ENCODE measurements at places on chromosomes 6 and 20.

DNA sequence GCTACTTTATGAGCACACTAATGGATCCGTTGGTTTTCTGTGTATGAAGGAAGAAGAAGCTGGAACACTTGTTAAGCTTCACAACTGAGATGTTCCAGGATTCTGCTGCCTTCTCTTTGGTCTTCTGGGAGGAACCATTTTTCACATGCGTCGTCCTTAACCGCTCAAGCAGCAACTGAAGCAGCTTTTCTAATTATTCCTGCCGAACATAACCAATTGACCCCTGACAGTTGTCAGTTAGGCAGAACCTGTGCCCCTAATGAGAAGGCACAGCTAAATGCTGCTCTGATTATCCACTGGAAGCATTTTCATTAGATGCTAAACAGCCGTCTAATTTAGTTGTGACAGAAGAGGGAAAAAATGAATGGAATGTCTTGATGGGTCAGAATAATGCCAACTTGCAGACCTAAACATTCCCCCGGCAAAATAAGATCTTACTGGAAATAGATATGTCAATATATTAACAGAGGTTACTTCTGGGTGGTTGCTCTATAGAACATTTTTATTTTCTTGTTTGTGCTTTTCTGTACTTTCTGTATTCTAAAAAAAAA lies 85.0 kb upstream of the SMLR1 start:
- DNase-seq: no peak

DNA sequence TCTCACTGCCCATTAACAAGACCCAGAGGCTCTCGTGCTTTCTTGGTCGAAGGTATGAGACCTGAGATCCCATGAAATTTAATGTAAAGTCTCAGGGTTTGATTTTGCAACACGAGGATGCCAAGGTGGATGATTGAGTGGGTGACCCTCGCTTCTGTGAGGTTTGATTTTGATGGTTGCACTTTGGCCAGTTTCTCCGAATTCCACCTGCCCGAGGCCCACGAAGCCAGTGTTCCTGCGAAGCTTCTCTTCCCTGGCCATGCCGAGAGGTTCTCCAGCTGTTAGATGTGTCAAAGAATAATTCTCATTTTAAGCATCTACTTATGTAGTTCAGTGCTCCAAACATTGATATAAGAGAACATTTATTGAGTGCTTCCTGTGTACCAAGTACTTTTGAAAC lies at the start of gene KIF25:
TSS of gene KIF25 (plus strand) at position 30 of the 400 bp plus-strand sequence. CDS start 31,915 bp downstream, outside the sequence.
- no peak for DNase-seq

- peak; percentile 64 for DNase-seq
Observed at GRCh38 chr20:25247000-25247517, 826 bp upstream of the PYGB start.

DNA sequence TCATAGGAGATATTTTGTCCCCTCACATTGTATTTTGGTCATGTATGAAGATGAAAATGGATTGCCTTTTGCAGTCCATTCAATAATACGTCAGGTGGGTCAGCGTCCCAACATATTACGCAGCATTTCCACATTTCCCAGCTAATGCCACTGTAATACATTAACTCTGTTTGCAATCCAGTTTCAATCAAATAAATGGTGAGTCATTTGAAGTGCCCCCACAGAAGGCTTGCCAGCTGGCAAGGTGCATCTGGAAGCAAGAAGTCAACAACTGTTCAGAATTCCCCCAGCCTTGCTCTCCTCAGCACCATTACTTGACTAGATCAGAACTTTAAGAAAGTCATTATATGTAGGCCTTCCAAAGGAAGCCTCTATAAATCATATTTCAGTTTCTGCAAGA lies 50.4 kb downstream of the PHACTR1 start:
- DNase-seq: no peak

GRCh38 chr6:390914-391558 lies 516 bp upstream of the IRF4 start:
- DNase-seq: no peak

DNA sequence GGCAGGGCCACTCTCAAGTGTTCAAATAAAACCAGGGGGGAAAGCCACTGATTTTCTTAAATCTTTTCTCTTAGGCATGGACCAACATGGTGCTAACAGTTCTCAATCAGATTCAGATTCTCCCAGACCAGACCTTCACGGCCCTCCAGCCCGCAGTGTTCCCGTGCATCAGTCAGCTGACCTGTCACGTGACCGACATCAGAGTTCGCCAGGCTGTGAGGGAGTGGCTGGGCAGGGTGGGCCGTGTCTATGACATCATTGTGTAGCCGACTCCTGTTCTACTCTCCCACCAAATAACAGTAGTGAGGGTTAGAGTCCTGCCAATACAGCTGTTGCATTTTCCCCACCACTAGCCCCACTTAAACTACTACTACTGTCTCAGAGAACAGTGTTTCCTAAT lies 41.5 kb upstream of the SMIM28 start:
- no peak for DNase-seq

DNA sequence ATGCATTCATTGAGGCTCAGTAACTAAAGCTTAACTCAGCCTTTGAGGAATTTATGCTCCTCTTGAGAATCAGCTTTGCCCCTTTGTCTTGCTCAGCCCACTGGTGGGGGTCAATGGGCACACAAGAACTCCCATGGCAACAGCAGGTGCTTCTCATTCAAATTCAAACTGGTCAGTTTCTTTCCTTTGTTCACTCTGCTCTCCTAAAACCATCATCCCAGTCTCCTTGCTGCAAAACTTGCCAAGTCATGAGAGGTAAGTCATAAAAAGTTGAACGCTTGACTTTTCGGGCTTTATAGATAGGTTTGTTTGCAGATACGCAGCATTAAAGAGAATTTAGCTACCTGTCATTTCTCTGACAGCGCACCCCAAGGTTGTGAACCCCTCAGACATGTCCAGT lies 146.8 kb downstream of the TFAP2A start:
- DNase-seq: no peak

DNA sequence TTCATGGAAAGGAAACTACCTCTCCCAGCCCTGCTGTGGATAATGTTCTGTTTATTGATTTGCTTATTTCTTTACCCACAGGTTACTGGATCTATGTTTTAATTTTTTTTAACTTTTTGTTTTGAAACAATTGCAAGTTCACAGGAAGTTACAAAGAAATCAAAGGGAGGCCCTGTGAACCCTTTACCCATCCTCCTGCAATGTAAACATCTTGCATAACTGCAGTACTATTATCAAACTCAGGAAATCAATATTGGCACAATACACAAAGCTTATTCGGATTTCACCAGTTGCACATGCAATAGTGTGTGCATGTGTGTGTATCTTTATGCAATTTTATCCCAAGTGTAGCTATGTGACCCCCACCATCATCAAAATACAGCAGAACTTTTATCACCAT lies 398.0 kb downstream of the BTBD3 start:
- DNase-seq: no peak

GRCh38 chr20:12998046-12998445 lies 10.7 kb upstream of the SPTLC3 start:
- no peak for DNase-seq

DNA sequence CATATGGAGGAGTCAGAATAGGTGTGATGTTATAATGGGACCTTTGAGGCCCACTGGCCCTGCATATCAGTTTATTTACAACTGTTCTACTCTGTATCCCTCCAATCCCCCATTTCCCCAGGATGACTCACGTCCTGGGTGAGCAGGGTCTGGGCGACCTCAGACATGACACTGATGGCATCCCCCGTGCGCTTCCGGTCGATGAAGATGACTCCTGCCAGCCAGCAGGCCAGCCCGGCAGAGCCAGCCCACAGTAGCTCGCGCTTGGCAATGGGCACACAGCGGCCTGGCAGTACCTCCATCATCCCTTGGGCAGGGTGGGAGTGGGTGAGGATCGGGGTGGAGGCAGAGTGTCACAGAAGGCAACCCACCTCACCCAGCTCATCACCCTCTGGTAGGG lies 5.6 kb downstream of the AGPAT1 start:
- no peak for DNase-seq

Data from bronchial epithelial cell (primary cell).